ENCODE measurements at places on chromosomes 6 and 20. TPM values are rescaled to one million over a fixed set of nuclear protein-coding genes. Genes with fewer than 3 reads are reported as not detected.

PACSIN1 gene
- not detected for total RNA-seq

C6orf118 gene
- total RNA-seq: 0.15 TPM

SAPCD1 gene
- total RNA-seq: 3.7 TPM

ELOVL4 gene
- 1.6 TPM for total RNA-seq

HMGA1 gene
- 627 TPM for total RNA-seq

CDH4 gene
- 7.8 TPM for total RNA-seq

L3MBTL1 gene
- total RNA-seq: 0.81 TPM

SHLD1 gene
- 8.1 TPM for total RNA-seq

MSH5 gene
- 13.0 TPM for total RNA-seq

KCNQ2 gene
- total RNA-seq: 0.49 TPM

CST7 gene
- total RNA-seq: not detected

KIAA0408 gene
- total RNA-seq: 5.3 TPM

SIRPB1 gene
- 0.90 TPM for total RNA-seq

FOXC1 gene
- total RNA-seq: 6.0 TPM

ENPP3 gene
- total RNA-seq: not detected

SPTLC3 gene
- total RNA-seq: not detected

MYMX gene
- not detected for total RNA-seq

FAXC gene
- 5.1 TPM for total RNA-seq

CCN6 gene
- total RNA-seq: not detected

NKX2-4 gene
- total RNA-seq: not detected

OR12D2 gene
- total RNA-seq: not detected

FGD2 gene
- not detected for total RNA-seq

MAP7 gene
- total RNA-seq: 32.5 TPM

SAMD5 gene
- total RNA-seq: 0.62 TPM

MLN gene
- total RNA-seq: not detected

PAK5 gene
- not detected for total RNA-seq

APCDD1L gene
- not detected for total RNA-seq

OTOR gene
- not detected for total RNA-seq

KIF25 gene
- not detected for total RNA-seq

LAMA4 gene
- total RNA-seq: 1.8 TPM

LPA gene
- not detected for total RNA-seq

CNR1 gene
- total RNA-seq: 0.31 TPM

TNFRSF6B gene
- total RNA-seq: 0.53 TPM

HINT3 gene
- total RNA-seq: 7.4 TPM

C6orf163 gene
- 0.36 TPM for total RNA-seq

PRDM1 gene
- total RNA-seq: 4.5 TPM

L3MBTL3 gene
- total RNA-seq: 3.6 TPM

SLC22A2 gene
- 0.23 TPM for total RNA-seq

RXRB gene
- total RNA-seq: 18.4 TPM

MUC22 gene
- total RNA-seq: not detected

All from A549 treated with RU486 at 1 μM for 4 hours (cell line).